ENCODE measurements at places on chromosomes 13 and 19. TPM values are rescaled to one million over a fixed set of nuclear protein-coding genes. Genes with fewer than 3 reads are reported as not detected.

The ZSCAN5C gene
- polyA plus RNA-seq, result not detected

DNA sequence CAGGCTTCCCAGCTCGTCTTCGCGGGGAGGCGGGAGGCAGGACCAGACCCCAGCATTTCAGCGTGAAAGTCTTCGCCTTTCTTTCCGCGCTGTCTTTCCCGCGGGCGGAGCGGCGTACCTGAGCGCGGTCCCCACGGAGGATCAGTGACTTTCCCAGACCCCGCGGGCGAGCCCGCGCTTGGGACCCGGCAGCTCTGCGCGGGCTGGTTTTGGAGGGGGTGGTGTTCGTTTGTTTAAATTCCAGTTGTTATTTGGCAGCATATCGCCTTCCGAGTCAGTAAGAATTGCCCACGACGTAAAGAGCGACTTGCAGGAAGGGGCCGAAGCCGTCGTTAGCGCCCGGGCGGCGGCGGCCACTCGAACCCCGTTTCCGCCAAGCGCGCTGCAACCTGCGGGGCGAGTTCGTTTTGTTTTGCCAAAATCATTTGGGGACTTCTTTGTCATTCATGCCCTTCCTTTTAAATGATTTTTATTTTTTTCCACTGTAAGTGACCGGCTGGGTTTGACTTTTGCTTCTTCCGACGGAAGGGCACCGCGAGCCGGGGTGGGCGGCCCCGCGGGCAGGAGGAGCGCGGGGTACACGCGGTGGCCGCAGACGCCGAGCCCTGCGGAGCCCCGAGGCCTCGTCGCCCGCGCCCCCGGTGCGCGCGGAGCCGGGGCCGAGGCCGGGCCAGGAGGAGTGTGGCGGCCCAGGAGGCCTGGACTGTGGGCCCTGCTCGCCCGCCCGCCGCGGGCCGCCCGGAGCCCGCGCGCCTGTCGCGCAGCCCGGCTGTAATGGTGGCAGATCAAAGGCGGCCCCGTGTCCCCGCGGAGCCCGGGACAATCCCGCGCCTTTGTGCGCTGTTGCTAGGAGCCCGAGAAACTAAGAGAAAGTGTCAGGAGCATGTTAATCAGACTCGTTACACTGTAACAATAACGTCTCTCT is 75.9 kb downstream of the ZIC5 start:
- H3K4me1 ChIP-seq, result no peaks in the 10 kb centered on the region
- H3K4me3 ChIP-seq, result peak overlapping the region; percentile 11
- H3K36me3 ChIP-seq, result no peaks in the 10 kb centered on the region
- no peak for DNase-seq

- H3K4me1 ChIP-seq, result peaks cover 38% of the 10 kb centered on the region
- H3K27ac ChIP-seq, result peak overlapping the region; percentile 38
- DNase-seq, result no peak
- H3K4me3 ChIP-seq, result no peak overlapping the region
- H3K36me3 ChIP-seq, result peaks cover 2% of the 10 kb centered on the region
- no peaks in the 10 kb centered on the region for H3K27me3 ChIP-seq
Measured at GRCh38 chr13:33228648-33229445, 56.7 kb downstream of the STARD13 start.

DNA sequence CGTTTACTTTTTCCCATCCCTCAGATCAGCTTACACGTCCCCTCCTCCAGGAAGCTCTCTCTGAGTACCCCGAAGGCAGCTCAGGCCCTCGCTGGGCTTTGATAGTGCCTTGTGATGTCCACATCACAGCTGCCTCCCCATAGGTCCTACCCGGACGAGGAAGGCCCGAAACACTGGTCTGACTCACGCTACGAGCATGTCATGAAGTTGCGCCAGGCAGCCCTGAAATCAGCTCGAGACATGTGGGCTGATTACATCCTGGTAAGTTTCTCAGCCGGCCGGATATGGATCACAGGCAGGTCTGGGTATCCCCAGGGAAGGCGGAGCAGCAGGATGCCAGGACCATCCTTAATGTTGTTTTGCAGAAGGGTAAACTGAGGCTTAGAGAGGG is 4.8 kb downstream of the COLGALT1 start:
- H3K27ac ChIP-seq, result no peak overlapping the region
- H3K4me1 ChIP-seq, result peaks cover 3% of the 10 kb centered on the region
- H3K4me3 ChIP-seq, result no peak overlapping the region
- no peak for DNase-seq
